Fibroblast of skin of left biceps (primary cell): ENCODE measurements at places on chromosomes 11 and 22.

GRCh38 chr22:50583294-50583861 is 729 bp upstream of the CHKB start:
- DNase-seq = no peak

GRCh38 chr11:3159296-3160190 is 5.6 kb downstream of the OSBPL5 start:
- no peak for DNase-seq

GRCh38 chr22:29718949-29719898 is 579 bp upstream of the CABP7 start:
- DNase-seq = no peak

GRCh38 chr22:40414311-40414710 is 43.9 kb downstream of the SGSM3 start:
- DNase-seq = no peak

DNA sequence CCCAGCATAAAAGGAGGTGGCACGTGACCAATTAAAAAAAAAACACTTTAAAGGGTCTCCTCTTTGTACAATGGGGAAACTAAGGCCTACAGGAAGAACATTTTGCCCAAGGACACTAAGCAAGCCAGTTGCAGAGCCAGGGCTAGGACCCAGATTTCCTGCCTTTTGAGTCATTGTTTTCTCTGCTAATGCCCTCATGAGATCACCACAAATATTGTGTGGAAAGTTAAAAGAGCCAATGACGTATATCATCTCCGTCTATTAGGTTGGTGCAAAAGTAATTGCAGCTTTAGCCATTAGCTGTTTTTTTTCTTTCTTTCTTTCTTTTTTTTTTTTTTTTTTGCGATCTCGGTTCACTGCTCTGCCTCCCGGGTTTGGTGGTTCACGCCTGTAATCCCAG is 24.1 kb upstream of the LRRC32 start:
- DNase-seq = no peak

DNA sequence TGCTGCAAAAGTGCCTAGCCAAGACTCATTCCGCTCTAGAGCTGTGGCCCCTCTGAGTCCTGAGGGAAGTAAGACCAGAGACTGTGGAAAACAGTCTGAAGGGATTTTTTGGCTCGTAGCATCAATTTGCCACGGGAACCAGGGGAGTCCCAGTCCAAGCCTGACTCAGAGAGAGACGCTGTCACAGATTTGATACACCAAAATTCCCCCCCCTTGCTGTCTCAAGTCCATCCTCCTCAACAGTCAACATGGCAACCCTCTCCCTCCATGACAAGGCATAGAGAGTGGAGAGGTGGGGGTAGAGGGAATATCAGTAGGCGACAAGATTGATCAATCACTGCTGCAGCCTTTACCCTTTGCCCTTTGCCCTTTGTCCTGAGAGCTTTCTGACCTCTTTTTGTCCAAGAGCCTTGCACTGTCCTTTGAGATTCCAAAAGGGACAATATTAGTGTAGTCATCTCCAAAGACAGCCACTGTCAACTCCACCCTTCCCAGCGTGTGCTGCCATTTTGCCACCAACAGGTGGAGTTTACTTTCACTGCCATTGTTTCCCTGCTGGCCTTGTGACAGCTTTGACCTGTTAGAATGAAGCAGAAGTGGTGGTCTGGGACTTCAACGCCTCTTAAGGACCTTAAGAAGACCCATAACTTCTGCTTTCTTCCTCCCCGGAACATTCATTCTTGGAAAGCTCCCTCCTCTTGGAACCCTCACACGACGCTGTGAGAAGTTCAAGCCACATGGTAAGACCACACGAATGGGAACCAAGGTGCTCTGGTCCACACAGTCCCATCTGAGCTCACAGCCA is 7.3 kb downstream of the SLC15A3 start:
- DNase-seq = no peak

DNA sequence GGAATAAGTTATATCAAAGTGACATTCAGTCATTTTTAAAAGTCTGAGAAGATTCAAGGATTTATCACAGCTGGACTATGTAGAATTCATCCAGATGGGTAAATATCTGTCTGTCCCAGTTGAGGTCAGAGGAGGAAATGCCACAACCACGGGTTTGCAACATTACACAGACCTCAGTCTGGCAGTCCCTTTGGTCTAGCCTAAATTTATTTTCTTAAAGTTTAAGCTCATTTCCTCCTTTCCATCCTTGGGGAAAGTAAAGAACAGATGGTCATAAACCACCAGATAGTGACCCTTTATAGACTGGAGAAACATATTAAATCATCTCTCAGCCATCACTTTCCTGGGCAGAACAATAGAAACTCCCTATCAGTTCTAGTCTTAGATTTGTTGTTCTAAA is 238.4 kb upstream of the DDI1 start:
- DNase-seq = peak; percentile 58

DNA sequence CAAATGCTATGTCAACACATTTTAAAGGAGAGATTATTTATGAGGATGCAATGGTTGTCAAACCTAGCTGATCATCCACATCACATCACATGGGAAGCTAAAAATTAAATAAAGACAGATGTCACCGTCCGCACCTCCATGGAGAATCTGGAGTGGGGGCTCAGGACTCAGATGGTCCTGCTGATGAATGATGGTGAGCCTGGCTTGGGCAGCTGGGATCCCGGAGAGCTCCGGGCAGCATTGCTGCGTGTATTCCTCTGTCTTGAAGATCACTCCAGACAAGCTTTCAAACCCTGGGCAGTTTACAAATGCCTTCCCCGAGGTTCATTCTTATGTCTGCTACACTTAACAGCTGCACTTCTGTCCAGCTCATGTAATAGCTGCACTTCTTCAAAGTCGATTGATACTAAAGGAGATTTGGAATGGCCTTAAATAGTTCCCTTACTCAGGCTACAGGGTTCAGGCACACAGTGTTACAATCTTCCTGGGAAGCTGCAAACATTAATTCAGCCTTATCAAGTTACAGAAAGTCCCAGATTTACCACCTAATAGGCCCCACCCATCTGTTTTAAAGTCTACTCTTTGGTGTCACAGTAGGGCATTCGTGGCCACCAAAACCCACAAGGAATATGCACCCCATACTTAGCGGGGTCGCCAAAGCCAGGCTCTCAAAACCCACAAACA is 34.7 kb upstream of the CSNK2A3 start:
- DNase-seq = no peak

DNA sequence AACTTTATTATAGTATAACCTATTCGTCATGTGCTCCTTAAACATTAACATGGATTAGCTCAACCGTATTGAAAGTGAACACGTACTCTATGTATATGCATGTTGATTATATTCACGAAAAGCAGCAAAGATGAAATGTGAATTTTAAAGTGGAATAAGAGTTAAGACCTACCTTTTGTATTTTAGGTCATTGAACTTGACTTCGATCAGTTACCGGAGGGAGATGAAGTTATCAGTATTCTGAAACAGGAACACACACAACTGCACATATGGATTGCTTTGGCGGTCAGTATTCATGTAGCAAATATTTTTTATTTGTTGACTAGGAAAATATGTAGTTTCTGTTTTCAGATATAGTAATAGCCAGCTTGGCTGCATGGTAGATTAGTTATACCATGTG is 1.4 kb downstream of the CTR9 start:
- DNase-seq = no peak

DNA sequence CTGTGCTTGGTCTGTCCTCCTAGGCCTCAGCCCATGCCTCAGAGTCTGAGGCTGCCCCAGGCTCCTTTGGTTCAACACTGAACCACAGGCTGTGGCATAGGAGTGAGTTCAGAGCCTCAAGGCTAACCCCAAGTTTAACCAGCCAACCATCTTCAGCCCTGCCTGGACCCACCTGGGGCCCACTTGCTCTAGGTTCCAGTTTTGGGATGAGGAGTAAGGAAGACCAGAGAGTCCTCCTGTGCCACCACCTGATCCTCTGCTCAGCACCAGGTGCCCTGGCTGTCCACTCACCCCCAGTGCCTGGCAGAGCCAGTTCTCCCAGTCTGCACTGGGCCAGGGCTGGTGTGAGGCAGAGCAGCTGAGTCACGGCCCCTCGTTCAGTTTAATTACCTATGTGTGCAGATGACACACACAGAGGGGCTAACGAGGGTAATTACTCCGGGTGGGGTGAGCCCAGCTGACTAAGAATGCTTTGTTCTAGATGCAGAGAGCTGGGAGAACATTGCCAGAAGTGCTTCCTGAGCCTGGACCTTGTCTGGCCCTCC is 12.0 kb upstream of the TMPRSS13 start:
- no peak for DNase-seq

- peak; percentile 15 for DNase-seq
Measured at GRCh38 chr11:46180736-46181135, 59.5 kb upstream of the PHF21A start.

- DNase-seq = no peak
Measured at GRCh38 chr22:46727813-46728364, 10.2 kb downstream of the CERK start.

DNA sequence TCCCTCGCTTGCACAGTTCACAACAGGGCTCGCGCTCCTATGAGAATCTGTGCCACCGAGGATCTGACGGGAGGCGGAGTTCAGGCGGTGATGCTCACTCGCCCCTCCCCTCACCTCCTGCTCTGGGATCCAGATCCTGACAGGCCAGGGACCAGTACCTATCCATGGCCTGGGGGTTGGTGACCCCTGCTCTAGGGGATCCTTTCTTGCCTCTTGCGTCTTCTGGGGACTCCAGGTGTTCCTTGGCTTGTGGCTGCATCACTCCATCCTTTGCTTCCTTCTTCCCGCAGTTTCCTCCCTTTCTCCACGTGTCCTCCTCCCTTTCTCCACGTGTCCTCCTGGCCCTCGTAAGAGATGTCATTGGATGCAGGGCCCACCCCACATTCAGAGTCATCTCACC is 30.6 kb upstream of the KRTAP5-7 start:
- no peak for DNase-seq
